ENCODE measurements at places on chromosomes 13 and 19. TPM values are rescaled to one million over a fixed set of nuclear protein-coding genes. Genes with fewer than 3 reads are reported as not detected.

PTPRH gene
- not detected for total RNA-seq

PTPRS gene
- 403 TPM for total RNA-seq

DNA sequence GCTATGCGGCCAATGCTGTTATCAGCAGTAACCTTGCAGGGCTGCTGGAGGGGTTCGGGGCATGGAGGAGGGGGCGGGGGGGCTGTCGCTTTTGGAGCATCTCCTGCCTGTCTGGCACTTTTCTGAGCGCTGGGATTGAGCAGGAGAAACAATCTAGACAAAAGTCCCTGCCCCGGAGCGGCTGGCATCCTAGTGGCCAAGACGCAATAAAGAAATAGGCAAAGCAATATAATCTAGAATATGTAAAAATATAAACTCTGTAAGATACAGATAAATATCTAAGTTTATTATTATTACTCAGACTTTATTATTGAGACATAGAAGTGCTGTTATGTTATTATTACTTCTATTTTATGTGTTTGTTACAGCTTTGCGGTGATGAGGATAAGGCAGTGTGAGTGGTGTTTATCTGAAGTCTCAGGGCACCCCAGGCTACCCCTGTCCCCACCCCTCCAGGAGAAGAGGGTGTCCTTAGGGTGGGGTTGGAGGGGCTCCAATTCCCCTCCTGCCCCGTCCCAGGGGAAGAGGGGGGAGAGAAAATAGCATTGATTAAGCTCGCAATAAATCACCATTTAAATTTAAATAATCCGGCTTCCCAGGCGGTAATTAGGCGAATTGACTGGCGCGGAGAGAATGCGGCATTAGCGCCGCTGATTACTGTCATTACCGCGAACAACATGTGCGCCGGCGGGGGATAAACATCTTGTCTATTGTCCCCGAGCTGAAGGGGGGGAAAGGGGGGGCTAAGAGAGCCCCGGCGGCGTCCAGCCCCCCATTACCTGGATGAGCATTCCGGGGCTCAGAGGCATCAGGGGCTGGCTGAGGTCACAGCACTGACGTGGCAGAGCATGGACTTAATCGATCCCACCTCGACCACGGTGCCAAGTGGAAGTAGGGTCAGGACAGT, 3.2 kb downstream of the NPAS1 start:
- no peaks in the 10 kb centered on the region for H3K36me3 ChIP-seq
- peaks cover 35% of the 10 kb centered on the region for H3K4me1 ChIP-seq
- H3K27me3 ChIP-seq = peaks cover 85% of the 10 kb centered on the region
- H3K27ac ChIP-seq = no peak overlapping the region
- peak overlapping the region; percentile 36 for H3K4me3 ChIP-seq
- DNase-seq = peak; percentile 86

DNA sequence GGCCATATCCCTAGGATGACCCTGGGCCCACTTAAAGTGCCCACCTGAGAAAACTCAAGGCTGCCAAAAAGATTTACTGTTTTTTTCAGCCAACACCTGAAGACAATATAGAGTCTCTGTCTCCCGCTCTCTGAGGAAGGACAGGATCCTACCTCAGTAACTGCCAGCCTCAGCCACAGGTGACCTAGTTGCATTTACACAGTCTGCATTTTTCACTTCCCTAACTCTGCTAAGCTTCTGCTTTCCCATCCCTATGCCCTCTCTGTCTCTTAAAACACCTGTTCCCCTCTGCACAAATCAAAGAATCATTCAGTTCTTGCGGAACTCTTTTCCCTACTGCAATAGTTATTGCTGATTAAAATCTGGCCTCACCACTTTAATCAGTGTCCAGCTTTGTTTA, 609.5 kb downstream of the UQCRFS1 start:
- no peaks in the 10 kb centered on the region for H3K36me3 ChIP-seq
- H3K4me1 ChIP-seq = peaks cover 4% of the 10 kb centered on the region
- no peaks in the 10 kb centered on the region for H3K27me3 ChIP-seq

- H3K4me3 ChIP-seq = no peak overlapping the region
- no peak for DNase-seq
- no peak overlapping the region for H3K27ac ChIP-seq
- no peaks in the 10 kb centered on the region for H3K27me3 ChIP-seq
- H3K36me3 ChIP-seq = no peaks in the 10 kb centered on the region
Observed at GRCh38 chr19:15507068-15508034, 974 bp upstream of the CYP4F22 start.

GRCh38 chr19:7993560-7993959, 11.9 kb downstream of the ELAVL1 start:
- H3K36me3 ChIP-seq = peaks cover 3% of the 10 kb centered on the region
- no peak for DNase-seq
- H3K4me1 ChIP-seq = peaks cover 7% of the 10 kb centered on the region
- H3K27ac ChIP-seq = no peak overlapping the region
- no peak overlapping the region for H3K4me3 ChIP-seq

GRCh38 chr13:107480130-107480529, 735.2 kb downstream of the LIG4 start:
- no peak for DNase-seq
- H3K36me3 ChIP-seq = no peaks in the 10 kb centered on the region
- H3K4me3 ChIP-seq = no peak overlapping the region

DNA sequence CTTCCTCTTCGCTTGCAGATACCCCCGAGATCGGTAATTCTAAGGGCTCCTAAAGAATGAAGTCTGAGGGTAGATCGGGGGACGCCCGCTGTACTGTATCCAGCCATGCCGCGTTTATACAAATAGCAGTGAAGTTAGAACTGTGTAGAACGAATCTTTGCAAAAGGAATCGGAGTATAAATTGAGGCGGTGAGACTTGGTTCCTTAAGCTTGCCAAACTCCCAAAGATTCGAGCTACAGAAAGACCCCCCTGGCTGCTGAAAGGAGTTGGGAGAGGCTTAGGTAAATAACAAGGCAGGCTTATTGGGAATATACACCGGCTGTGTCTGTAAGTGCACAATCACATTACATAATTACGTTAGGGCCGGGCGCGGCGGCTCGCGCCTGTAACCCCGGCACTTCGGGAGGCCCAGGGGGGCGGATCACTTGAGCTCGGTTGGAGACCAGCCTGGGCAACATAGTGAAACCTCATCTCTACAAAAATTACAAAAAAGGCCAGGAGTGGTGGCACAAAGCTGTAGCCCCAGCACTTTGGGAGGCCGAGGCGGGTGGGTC, 12.2 kb downstream of the TMEM160 start:
- no peaks in the 10 kb centered on the region for H3K27me3 ChIP-seq
- H3K4me1 ChIP-seq = no peaks in the 10 kb centered on the region
- peak; percentile 42 for DNase-seq
- peak overlapping the region; percentile 63 for H3K4me3 ChIP-seq
- H3K36me3 ChIP-seq = no peaks in the 10 kb centered on the region
- H3K27ac ChIP-seq = no peak overlapping the region

DNA sequence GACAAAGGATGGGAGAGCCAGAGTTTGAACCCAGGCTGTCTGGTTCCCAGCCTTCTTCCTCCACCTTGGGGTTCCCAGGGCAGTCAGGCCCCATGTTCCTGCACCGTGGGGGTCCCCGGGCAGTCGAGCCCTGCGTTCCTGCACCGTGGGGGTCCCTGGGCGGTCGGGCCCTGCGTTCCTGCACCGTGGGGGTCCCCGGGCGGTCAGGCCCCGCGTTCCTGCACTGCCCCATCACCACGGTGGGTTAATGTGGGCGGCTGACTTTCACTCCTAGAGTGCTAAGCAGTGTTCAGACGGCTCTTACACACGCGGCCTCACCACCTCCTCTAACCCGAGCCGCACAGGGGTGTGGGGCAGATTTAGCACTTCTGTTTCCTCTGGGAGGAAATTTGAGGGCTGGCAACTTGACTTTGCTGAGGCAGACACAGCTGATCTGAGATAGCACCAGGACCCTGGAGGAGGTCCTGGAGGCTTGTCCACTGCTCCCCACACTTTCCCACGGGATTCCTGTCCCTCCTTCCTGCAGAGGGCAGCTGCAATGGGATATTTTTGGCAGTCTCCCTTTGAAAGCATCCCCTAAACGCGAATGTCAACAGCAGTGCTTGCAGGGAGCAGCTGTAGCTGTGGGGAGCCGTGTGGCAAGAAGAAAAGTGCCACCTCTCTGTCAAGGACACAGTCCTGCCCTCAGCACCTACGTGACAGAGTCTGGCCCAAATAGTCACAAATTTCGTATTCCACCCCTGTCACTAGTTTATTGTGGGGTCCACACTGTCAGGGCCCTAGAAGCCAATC, 239.4 kb downstream of the TEX29 start:
- H3K4me1 ChIP-seq = no peaks in the 10 kb centered on the region
- H3K27me3 ChIP-seq = no peaks in the 10 kb centered on the region
- no peak overlapping the region for H3K4me3 ChIP-seq
- DNase-seq = no peak
- no peak overlapping the region for H3K27ac ChIP-seq

DNA sequence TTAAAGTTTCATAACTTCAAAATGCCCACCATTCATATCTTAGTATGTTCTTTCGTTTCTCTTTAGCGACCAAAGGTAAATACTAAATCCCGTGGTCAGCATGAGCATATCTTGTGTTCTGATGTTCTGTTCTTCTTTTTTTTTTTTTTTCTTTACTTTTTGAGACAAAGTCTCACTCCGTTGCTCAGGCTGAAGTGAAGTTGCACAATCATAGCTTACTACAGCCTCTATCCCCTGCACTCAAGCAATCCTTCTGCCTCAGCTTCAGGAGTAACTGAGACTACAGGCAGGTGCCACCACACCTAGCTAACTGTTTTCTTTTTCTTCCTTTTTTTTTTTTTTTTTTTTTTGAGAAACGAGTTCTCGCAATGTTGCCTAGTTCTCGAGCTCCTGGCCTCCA, 60.9 kb upstream of the ATP12A start:
- no peaks in the 10 kb centered on the region for H3K36me3 ChIP-seq
- H3K4me1 ChIP-seq = no peaks in the 10 kb centered on the region
- H3K27ac ChIP-seq = no peak overlapping the region
- H3K27me3 ChIP-seq = no peaks in the 10 kb centered on the region

DNA sequence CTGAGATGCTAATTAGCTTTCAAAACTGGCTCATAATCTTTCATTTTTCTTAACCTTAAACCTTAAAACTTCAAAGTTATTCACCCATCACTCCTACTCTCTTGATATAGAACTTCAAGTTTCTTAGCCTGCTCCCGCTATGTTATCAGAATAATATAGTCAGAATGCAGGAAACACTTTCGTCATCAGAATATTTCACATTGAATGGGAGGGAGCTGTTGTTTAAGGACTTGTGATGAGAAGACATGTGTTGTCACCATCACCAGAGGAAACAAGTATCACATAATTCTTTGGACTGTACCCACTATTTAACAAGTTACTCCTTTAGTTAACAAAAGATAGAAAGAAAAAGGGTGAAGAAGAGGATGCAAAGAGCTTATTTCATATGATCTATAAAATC, 65.0 kb upstream of the FNDC3A start:
- no peak for DNase-seq
- no peaks in the 10 kb centered on the region for H3K36me3 ChIP-seq
- H3K4me3 ChIP-seq = no peak overlapping the region
- no peaks in the 10 kb centered on the region for H3K4me1 ChIP-seq

GRCh38 chr19:46953955-46954501, 65.6 kb upstream of the NPAS1 start:
- no peaks in the 10 kb centered on the region for H3K27me3 ChIP-seq
- no peak overlapping the region for H3K4me3 ChIP-seq
- H3K4me1 ChIP-seq = peaks cover 9% of the 10 kb centered on the region
- H3K36me3 ChIP-seq = no peaks in the 10 kb centered on the region
- no peak for DNase-seq
- no peak overlapping the region for H3K27ac ChIP-seq

DNA sequence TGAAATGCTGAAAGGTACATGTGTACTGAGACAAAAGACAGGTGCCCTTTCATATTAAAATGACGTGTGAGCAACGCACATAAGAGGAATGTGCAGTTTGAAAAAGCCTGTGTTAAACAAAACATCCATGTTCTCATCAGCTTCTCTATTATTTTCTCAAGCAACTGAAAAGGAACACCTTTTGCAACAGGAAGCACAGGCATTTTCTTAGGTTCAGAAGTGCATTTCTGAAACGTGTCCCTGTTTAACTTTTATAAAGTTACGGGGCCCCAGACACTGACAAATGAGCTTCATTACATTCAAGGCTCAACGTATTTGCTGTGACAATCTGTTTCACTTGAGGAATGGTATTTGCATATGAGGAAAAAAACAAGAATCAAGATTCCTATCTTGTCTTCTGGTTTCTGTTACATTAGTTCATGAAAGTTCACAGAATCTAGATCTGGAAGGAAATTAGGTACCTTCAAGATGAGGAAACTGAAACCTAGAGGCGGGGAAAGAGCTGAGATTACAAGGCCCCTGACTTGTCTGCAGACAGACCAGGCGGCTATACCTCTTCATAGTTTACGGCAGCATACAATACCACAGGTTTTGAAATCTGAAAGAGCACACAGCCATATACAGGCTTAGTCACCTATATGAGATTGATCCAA, 431.7 kb downstream of the KLF12 start:
- no peaks in the 10 kb centered on the region for H3K36me3 ChIP-seq
- no peak for DNase-seq
- no peaks in the 10 kb centered on the region for H3K27me3 ChIP-seq

GRCh38 chr13:102978168-102978567, 88.0 kb downstream of the SLC10A2 start:
- H3K27me3 ChIP-seq = no peaks in the 10 kb centered on the region
- H3K36me3 ChIP-seq = no peaks in the 10 kb centered on the region
- H3K4me1 ChIP-seq = no peaks in the 10 kb centered on the region
- DNase-seq = no peak

- H3K36me3 ChIP-seq = no peaks in the 10 kb centered on the region
- H3K4me3 ChIP-seq = no peak overlapping the region
- no peaks in the 10 kb centered on the region for H3K27me3 ChIP-seq
- no peak for DNase-seq
- no peak overlapping the region for H3K27ac ChIP-seq
Observed at GRCh38 chr13:112785483-112785856, 95.6 kb downstream of the ATP11A start.

DNA sequence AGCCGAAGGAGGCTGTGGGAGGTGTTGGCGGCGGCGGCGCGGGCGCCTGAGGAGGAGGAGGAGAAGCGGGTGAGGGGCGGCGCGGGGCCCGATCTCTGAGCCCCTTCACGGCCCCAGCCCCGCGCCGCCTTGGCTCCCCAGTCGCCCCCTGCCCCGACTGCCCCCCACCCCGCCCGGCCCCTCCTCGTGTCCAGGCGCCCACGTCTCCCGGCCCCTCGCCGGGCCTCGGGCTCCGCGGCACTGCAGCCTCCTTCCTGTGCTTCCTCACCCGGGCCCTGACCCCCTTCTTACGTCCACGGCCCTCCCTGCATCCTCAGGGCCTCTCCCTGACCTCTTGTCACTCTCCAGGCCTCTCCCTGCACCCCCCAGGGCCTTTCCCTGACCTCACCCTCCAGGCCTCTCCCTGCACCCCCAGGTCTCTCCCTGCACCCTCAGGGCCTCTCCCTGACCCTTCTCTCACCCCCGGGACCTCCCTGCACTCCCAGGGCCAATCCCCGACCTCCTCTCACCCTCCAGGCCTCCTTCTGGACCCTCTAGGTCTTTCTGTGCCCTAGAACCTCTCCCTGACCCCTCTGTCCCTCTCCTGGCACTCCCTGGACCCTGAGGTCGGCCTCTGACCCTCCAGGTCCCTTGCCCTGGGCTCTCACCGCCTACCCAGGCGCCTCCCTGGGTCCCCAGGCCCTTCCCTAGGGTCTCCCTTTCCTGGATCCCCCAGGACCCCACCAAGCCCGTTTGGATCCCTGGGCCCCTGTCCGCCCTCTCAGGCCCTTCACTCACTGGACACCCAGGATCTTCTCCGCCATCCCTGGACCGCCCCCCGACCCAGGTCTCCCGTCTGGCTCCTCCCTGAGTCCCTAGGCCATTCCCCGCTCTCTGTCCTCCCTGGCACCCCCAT, 460 bp downstream of the KMT5C start:
- H3K27ac ChIP-seq = peak overlapping the region; percentile 56
- no peak for DNase-seq
- peak overlapping the region; percentile 95 for H3K4me3 ChIP-seq
- H3K27me3 ChIP-seq = no peaks in the 10 kb centered on the region
- H3K4me1 ChIP-seq = peaks cover 8% of the 10 kb centered on the region
